Activated CD4-positive, CD25-positive, alpha-beta regulatory T cell (primary cell): ENCODE measurements at places on chromosomes 1 and 21.

DNA sequence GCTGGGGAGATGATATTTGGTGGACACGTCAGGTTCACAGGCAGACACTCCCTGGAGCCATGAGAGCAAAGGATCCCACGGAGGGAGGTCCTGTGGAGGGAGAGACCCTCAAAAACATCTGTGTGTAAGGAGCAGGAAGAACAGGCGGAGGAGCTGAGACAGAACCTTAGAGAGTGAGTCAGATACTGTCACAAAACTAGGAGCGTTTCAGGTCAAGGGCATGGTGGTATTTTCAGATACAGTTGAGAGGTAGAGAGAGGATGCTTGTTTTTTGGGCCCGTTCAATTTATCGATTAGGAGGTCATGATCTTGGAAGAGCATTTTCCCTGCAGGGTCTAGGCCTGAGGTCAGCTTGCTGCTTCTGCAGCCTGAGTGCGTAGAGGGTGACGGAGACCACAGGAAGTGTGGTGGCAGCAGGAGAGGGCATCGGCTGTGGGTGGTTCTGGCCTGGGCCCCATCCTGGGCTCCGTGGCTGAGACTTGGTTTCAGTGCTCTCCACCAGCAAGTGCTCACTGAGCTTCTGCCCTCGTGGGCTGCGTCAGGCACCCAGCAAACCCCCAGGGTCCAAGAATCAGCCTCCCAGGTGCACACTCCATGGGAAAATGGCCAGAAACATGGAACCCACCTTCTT, 39.9 kb downstream of the SPSB1 start:
- no peak for DNase-seq

GRCh38 chr1:85133565-85134159, 67.2 kb downstream of the SYDE2 start:
- DNase-seq = no peak

GRCh38 chr1:215118081-215118480, 35.5 kb downstream of the KCNK2 start:
- DNase-seq = no peak

- no peak for DNase-seq
Measured at GRCh38 chr1:85992791-85993190, 163.8 kb downstream of the COL24A1 start.

DNA sequence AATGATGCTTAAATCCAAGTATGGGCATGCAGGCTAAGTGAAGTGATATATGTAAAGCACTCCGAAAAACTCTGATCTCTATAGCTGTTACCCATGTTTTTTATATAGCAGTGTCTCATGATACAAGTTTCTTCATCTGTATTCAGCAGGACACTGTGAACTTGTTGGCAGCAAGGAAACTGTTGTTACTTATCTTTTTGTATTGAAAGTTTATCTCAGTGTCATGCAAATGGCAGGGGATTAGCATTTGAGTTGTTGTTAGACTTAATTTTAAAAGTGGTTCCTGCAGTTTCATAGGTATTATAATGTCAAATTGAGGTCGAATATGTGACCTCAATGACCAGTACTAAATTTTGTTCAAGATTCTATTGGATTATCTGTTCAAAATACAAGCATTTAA, 47.9 kb downstream of the NCAM2 start:
- DNase-seq = no peak

DNA sequence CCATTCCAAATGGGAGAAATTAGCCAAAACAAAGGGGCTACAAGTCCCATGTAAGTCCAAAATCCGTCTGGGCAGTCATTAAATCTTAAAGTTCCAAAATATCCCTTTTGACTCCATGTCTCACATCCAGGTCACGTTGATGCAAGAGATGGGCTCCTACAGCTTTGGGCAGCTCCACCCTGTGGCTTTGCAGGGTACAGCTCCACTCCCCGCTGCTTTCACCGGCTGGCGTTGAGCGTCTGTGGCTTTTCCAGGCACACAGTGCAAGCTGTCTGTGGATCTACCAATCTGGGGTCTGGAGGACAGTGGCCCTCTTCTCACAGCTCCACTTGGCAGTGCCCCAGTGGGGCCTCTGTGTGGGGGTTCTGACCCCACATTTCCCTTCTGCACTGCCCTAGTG, 130.2 kb downstream of the TPR start:
- no peak for DNase-seq

DNA sequence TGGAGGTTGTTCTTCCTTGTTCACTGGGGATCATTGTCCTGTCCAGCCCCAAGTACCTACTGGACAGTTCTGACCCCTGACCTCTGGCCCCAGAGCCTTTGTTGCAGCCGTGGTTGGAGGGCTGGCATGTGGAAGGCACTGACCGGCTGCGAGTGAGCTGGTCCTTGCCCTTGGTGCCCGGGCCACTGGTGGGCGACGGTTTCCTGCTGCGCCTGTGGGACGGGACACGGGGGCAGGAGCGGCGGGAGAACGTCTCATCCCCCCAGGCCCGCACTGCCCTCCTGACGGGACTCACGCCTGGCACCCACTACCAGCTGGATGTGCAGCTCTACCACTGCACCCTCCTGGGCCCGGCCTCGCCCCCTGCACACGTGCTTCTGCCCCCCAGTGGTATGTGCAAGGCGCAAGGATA, 11.4 kb downstream of the TIE1 start:
- DNase-seq = no peak

GRCh38 chr1:203797948-203798655, 2.7 kb downstream of the ZBED6 start:
- DNase-seq = no peak

GRCh38 chr1:23593042-23593521, 33.8 kb upstream of the ID3 start:
- DNase-seq = no peak

DNA sequence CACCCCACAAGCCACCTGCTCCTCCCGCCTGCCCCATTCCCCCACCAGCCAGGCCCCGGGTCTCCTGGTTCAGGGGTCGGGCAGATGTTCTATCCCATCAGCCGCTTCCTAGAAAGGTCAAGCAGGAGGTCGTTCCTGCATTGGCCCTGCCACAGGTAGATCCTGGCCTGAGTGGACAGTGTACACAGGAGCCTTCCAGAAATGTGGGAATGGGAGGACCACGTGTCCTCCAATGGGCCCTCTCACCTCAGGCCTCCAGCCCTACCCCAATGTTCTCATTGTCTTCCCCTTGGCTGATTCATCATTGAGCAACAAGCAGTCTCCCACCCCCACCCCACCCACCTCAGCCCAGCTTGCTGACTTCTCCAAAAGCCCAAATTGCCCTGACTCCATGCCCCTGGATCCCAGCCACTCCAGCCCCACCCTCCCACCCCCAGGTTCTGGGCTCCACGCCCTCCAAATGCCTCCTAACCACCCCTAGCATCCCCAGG, 2.1 kb downstream of the S100A16 start:
- DNase-seq = no peak

- no peak for DNase-seq
Measured at GRCh38 chr1:110258734-110259133, 48.6 kb downstream of the KCNC4 start.

DNA sequence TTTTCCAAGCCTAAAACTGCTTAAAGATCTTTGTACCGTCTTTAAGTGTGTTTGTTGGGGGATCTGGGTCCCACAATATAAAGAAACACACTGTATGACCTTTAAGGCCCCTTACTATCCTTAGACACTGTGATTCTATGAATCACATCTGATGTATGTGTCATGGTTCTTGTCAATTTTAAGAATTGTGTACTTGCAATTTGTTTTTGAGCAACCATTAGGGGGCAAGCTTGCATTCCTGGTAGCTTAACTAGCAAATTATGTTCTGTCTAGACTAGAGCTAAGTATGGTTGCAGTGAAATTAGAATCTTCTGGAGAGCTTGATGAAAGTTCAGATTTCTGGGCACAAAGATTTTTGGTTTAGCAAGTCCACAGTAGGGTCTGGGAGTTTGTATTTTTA, 219.5 kb downstream of the TPR start:
- no peak for DNase-seq

- DNase-seq = peak; percentile 35
Measured at GRCh38 chr1:54886724-54887664, at the start of gene DHCR24. Gene DHCR24 (minus strand): TSS chr1:54887195. CDS start chr1:54887119, 76 bp downstream.

- DNase-seq = no peak
Measured at GRCh38 chr1:43878440-43878839, 55.2 kb upstream of the ARTN start.

DNA sequence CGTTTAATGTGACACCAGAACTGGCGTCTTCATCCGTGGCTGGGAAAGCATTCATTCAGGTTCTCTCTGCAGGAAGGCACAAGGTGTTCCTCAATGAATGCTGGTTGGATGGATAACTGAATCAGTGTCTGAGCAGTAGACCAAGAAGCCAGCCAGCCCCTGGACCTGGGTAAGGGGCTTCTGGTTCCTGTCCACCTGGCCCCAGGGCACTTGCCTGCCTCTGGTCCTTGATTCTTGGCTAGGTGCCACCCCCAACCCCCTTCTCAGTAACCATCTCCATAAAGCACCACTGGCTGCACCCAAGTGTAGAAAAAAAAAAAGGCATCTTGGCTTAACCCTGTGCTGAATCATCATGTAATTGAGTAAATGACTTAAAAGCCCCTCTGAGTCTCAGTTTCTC, 59.1 kb downstream of the KCND3 start:
- no peak for DNase-seq

- DNase-seq = no peak
Measured at GRCh38 chr1:58084266-58084665, 462.3 kb downstream of the OMA1 start.

DNA sequence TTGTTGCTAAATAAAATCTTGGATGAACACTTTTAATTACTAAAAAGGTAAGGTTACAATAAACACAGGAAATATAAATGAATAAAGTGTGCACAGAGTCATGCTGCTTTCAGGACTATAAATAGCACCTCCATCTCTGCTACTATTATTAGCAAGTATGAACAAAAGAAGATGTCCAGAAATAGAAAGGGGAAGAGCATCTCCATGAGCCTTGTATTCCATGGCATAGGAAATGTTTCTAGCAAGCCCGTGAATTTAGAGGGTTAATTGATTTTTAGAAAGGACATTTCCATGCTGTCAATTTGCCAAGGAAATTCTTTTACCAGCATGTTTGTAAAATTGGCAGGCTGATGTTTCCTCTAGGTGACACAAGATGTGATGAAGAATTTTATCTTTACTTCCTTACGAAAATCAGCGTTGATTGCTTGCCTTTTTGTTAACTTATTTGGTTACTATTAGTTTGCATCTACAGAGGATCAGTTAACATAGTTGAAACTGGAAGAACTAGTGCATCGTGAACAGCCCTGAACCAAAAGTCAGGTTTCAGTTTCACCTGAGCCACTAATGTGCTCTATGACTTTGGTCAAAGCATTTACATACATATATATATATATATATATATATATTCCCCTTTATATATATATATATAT, 45.3 kb downstream of the NR5A2 start:
- DNase-seq = no peak

GRCh38 chr1:7110321-7110720, 325.1 kb downstream of the CAMTA1 start:
- no peak for DNase-seq

- DNase-seq = no peak
Measured at GRCh38 chr1:47424336-47424982, 8.4 kb downstream of the FOXE3 start.

DNA sequence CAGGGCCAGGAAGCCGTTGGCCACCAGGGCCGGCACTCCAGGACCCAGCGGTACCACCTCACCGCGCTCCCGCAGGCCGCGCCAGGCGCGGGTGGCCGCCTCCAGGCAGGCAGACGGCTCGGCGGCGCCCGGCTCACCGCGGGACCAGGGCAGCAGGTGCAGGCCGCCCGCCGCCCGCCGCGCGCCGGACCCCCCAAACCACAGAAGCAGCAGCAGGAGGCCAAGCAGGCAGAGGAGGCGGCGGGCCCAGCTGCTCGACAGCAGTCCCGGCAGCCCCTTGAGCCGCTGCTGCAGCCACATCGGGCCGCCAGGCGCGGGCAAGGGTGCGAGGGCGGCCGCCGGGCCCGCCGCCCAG, 312 bp downstream of the KIAA2013 start:
- DNase-seq = no peak

DNA sequence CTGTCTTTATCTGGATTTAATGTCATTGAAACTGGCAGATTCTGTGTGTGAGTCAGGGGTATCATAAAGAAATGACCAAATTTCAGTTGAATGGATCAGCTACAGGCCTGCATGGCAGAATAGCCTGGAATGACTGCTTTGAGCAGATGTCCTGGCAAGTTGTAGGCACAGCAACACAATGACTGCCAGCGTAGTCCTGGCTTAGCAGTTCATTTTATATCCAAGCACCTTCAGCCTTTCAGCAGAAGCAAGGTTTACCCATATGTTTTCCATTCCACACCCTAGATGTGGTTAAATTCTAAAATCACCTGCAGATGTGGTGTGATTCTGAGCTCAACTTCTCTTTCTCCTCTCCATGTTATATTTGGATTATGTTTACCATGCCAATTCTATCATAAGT, 22.3 kb upstream of the PTGFR start:
- DNase-seq = no peak

DNA sequence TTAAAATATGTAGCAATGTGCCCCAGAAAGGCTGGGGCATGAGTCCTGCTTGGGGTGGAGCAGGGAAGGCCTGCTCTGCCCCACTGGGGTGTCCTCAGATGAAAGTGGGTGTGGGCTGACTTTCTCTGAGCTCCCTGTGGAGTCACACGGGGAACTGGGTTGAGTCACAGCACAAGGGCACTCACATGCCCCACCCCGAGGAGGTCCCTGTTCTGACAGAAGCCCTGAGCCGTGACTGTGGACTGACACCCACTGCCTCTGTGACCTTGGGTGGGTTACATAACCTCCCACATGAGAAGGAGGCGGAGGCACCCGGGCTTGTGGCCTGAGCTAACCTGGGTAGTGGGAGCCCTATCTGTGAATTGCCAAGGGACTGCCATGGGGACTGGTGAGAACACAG, 52.5 kb upstream of the TINAGL1 start:
- DNase-seq = no peak

DNA sequence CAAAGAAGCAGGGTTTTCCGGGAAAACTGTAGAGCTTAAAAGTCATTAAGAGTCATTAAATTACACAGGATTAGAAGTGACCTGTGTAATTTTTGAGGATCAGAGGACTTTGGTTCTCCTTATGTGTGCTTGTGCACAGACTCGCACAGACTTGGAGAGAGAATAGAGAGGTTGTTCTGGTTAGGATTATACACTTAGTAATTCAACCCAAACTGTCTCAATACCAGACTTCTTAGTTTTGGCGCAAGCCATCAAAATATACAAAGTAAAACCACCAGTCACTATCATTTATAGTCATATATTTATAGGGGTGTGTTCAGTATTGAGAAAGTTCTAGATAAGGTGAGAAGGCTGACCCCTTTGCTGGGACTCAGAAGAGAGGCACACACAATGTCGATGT, 112.3 kb downstream of the HLX start:
- DNase-seq = no peak
